KBM-7 (cell line): ENCODE measurements at places on chromosomes 4 and X.
A peak's percentile ranks its signal among the peaks of the same experiment; 100 is the strongest.

DNA sequence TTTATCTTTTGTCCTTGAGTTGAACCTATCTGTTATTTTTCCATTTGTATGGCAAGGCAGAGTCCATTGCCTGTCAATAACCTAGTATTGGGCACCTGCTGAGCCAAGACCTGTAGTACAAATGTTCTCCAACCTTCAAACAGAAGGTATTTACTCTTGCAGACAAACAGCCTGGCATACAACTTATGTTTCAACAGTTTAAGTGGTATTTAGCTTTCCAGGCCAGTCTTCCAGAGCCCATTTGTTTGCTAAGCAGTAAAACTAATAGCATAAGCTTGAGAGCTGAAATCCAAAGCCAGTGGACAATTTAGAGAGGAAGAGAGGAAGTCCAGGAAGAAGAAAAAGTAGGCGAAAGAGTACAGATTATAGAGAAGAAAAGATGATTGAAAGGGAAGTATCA is 979.3 kb downstream of the GLUD2 start:
- DNase-seq, result no peak

DNA sequence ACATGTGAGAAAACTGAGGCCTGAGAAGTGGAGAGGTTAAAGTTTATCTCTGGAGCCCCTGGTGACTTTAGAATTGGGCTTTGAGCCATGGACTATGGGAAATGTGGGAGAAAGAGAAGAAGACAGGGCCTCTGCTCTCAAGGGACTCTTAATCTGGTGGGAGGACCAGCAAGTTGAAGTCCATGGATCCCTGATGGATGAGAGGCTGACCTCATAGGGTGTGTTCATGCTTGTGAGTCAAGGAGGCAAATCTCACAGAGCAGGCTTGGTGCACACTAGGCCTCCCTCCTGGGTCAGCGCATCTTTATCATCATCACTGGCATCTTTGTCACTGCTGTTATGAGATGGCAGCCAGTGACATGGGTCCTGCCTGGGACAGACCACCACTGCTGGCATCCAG is 211.9 kb downstream of the AFAP1 start:
- no peak for DNase-seq

DNA sequence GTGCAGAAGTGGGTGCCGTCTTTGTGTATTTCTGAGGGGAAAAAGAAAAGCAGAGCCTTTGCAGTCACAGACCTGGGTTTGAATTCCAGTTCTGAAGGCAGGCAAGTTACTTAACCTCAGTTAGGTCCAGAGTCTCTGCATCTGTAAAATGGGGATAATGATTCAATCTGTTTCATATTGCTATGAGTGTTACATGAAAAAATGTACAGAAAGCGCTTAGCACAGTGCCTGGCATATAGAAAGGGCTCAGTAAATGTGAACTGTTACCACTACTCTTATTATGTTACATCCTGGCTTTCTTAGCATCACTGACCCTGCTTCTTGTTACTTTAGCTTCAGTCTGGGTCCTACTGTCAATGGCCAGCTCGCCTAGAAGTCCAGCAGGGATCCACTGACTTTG is 45.9 kb downstream of the DOCK11 start:
- no peak for DNase-seq

- no peak for DNase-seq
Measured at GRCh38 chr4:68714400-68714799, 43.9 kb upstream of the UGT2B15 start.

GRCh38 chr4:74014332-74014731 is 15.9 kb upstream of the CXCL5 start:
- peak; percentile 6 for DNase-seq

- peak; percentile 84 for DNase-seq
Measured at GRCh38 chrX:114267142-114267541, 316.7 kb upstream of the HTR2C start.

GRCh38 chr4:139913995-139914598 is 239.9 kb downstream of the MAML3 start:
- no peak for DNase-seq
